SHP77 treated with DMSO at 0.1 percent for 48 hours (cell line): ENCODE measurements at places on chromosomes 2 and 18.

GRCh38 chr2:226788881-226789490 is 10.6 kb downstream of the IRS1 start:
- no peak for DNase-seq

DNA sequence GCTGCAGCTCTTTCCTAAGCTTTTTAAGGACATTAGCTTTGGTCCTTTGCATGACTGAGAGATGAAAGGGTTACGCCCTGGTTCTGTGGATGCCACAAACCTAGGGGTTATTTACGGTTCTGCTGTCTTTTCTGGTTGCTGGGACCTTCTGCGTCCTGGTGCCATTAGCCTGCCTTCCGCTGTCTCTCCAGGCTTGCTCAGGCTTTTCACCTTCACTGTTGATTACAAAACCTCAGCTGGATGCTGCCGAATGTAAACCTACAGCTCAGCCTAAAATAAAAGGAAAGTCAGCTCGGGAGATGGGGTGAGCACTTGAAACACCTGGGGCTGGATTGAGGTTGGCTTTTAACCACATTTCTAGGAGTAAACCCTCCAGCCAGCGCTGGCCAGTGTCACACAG is 130.9 kb upstream of the ARHGAP28 start:
- no peak for DNase-seq

- DNase-seq: peak; percentile 26
Measured at GRCh38 chr2:95300450-95300849, 3.3 kb downstream of the KCNIP3 start.

DNA sequence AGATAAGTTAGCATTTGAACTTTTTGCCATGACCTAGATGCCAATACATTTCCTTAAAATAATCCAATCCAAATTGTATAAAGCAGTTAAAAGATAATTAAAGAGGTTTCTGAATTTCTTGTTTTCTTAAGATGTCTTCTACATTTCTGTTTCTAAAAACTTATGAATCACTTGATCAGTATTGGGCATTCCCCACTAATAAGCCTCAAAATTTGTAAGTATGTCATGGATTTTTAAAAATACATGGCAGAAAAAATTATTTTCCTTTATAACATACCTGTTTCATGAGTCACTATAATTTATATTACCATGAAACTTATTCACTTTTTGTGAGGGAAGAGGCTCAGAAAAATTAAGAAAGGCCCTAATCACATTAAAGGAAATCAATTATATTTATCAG is 90.3 kb upstream of the TFPI start:
- no peak for DNase-seq

GRCh38 chr2:130351711-130352110 is 4.1 kb upstream of the PTPN18 start:
- no peak for DNase-seq

DNA sequence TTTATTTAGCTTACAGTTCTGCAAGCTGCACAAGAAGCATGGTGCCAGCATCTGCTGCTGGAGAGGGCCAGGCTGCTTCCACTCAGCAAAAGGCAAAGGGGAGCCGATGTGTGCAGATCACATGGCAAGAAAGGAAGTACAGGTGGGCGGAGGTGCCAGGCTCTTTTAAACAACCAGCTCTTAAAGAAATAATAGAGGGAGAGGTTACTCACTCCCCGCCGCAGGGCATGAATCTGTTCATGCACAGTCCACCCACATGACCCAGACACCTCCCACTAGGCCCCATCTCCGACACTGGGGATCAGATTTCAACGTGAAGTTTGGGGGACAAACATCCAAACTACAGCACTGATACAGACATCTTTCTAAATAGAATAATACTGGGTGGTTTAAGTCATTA is 105.8 kb downstream of the MTCL1 start:
- DNase-seq: no peak

DNA sequence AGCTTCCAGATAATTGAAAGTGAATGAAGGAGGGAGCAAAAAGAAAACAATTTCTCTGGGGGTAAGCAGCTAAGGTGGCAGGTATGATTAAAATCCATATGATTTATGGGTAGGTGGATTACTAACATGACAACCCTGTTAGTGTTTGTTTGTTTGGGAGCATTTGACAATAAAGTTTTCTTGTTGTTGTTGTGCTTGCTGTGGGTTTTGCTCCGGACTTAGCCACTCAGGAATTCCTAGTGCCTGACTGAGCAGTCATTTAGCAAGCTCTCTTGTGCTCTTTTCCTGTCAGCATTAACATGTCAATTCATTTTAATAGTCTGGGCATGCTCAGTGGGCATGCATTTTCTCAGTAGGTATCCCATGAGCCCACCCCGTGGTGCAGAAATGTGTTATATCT is 674.8 kb upstream of the ZEB2 start:
- DNase-seq: no peak

DNA sequence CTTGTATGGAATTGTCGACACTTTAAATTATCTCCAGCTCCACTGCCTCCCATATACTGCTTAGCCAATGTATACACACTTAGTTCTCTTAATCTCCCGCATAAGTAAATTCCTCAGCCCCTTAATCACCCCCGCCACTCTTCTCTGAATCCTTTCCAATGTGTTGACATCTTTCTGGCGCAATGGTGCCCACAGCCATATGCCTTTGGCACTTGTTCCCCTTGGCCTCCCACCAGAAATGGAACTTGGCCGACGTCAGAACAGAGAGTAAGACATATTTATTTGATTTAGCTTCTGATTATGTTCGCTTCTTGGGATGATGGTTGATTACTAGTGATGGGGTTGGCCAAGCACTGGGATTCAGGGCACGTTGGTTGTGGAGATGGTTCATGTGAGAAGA is 1089.3 kb upstream of the CELF4 start:
- no peak for DNase-seq

- DNase-seq: no peak
Measured at GRCh38 chr2:212936572-212936971, 214.8 kb downstream of the IKZF2 start.

- DNase-seq: no peak
Measured at GRCh38 chr18:23540867-23541266, 37.6 kb downstream of the RMC1 start.

DNA sequence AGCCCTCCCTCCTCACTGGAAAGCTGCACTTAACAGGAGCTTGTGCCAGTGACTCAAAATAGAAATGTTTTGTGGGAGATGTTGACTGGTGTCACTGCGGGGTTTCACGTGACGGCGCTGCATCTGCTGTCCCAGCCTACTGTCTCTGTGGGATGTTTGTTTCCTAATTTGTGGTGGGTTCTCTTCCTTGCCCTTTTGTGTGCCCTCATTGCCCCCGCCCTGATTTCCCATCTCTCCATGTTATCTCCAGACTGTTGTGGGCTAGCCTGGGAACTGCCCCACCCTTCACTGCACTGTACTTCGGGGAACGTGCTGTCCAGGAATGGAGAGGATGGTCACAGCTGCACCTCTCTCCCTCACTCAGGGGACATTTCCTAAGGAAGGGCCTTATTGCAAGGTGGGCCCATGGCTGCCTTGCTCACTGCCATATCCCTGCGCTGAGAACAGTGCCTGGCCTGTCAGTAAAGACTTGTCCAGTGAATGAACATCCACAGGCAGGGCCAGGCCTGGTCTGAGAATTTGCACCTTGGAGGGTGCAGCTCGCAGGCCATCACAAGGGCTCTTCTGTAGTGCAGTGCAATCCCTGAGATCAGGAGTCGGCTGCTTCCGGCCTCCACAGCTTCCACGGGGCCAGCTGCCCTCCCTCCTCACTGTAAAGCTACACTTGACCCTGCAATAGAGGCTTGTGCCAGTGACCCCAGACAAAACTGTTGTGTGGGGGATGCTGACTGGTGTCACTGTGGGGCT is 18.1 kb downstream of the ZAP70 start:
- no peak for DNase-seq

DNA sequence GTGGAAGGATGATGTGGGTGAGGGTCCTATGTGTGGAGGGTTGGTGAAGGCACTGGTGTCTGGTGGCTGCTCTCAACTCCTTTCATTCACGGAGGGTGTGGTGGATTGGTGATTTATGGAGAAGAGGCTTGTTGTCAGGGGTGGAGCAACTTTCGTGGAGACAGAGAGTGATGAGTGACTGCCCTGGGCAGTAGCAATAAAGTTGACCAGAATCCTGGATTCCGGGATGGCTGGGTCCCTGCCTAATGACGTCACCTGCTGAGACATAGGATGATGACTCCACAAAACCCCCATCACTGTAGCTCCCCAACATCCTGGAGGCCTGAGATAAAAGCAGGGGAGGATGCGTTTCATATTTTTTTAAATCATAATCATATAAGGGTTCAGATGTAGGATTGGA is 193.0 kb downstream of the ACKR3 start:
- no peak for DNase-seq

GRCh38 chr2:55165626-55166025 is 66.5 kb downstream of the CLHC1 start:
- no peak for DNase-seq

DNA sequence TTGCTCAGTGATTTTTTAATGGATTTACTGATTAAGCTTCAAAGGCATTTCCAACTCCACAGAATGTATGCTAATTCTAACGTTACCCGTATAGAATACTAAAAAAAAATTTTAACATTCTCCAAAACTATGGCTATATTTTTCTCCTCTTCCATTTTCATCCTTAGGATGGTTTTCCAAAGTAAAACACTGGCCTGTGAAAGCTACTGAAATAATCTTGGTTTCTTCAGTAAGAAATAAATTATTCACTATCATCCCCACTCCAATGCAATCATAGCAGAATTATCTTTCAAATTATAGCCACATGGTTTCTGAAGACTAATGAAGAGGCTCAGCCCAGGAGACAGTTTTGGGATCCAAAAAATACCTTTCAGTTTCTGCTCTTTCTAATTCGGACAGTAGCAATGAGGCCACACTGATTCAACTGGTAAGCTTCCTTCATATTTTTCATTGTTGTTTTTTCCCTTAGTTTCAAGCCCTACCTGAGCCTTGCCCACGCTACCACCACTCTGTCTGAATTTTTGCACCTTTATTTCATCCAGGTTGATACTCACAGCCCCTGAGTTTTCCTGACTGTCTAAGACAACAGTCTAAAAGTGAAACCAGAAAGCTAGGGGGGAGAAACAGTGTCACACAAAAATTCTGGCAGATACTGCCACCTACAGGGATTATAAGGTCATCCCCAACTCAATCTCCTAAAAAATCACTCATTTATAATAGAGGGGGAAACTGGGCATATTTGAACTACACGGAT is 887.9 kb downstream of the NRXN1 start:
- DNase-seq: peak; percentile 37

- no peak for DNase-seq
Measured at GRCh38 chr2:178891265-178891958, 84.2 kb upstream of the TTN start.

- DNase-seq: no peak
Measured at GRCh38 chr2:23719716-23720115, 207.2 kb downstream of the ATAD2B start.

DNA sequence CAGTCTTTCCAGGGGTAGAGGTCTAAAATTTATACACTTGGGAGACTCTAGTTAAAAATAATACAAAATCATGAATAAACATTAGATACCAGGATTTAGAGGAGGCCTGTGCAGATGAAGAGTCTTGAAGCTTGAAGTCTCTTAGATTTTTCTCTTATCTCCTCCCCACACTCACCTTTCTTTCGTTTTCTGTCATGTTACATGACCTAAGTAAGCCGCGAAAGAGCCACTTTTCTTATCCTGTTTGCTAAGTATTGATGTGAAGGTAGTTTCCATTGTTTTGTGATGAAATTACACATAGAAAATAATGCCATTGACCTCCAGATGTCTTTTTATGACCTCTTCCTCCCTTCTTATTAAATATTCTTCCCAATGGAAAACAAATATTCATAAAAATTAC is 367.8 kb downstream of the LRRTM1 start:
- no peak for DNase-seq

DNA sequence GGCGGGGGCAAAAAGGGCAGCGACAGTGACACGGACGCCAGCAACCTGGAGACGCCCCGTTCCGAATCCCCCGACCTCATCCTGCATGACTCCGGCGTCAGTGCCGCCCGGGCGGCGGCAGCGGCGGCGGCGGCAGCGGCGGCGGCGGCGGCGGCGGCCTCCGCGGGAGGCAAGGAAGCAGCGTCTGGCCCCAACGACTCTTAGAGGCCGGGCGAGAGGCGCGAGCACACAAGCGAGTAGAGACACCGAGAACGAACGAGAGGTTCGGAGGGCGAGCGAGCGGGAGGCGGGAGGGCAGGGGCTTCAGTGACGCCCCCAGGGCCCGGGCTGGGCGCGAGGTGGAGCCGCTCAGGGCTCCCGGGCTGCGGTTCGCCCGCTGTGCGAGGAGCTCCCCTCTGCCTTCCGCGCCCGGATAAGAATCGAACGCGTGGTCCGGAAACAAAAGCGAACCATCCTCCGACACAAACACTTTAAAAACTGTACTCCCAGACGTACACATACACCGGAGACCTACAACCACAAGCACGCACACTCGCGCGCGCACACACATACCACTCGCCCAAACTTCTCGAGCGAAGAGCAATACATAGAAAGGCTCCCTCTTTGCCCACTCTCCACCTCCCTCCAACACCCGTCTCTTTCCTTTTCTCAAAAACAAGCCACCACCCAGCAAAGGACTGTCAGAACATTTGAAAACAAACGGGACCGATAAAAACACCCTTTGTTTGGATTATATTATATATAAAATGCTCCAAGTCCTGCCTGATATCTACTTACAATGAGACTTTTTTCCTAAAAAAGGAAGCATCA is 2.8 kb downstream of the SP9 start:
- DNase-seq: no peak

GRCh38 chr2:17232776-17233556 is 285.3 kb downstream of the RAD51AP2 start:
- no peak for DNase-seq

- DNase-seq: peak; percentile 29
Measured at GRCh38 chr2:100291152-100291970, 30.9 kb downstream of the LONRF2 start.

- no peak for DNase-seq
Measured at GRCh38 chr2:154455866-154456265, 242.6 kb upstream of the KCNJ3 start.

DNA sequence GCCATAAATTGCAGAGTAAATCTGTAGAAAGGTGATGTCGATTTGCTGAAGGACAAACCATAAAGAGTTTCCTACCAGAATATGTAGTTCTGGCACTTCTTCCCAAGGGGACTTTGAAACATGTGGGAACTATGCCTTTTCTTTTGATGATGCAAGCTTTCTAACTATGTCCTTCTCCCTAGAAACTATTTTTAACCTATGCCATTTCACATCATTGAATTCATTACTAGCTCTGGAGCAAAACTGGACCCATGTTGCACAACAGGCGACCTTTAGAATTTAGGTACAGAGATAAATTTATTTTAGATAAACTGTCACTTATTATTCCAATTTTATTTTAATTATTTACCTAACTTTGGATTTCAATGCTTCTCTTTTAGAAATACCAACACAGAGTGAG is 186.5 kb downstream of the CCDC102B start:
- no peak for DNase-seq

DNA sequence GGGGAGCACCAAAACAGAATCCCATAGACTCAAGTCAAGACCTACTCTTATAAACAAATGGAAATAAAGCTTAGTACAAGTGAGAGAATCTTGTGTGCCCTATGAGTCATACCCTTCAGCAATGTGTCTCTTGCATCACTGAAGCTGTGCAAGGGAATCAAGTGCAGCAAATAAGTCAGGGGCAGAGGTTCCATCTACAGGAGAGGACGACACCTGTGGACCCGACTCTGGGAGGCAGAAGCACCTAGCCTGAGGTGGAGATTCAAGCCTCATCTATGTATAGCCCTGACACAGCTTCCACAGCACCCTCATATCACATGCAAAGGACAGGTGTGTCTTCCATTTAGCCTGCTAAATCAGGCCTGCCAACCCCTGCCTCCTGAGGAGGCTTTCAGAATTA is 298.2 kb downstream of the CNTNAP5 start:
- no peak for DNase-seq

- no peak for DNase-seq
Measured at GRCh38 chr18:22848615-22849014, 84.5 kb upstream of the RBBP8 start.
